ENCODE measurements at places on chromosomes 16 and 17.

DNA sequence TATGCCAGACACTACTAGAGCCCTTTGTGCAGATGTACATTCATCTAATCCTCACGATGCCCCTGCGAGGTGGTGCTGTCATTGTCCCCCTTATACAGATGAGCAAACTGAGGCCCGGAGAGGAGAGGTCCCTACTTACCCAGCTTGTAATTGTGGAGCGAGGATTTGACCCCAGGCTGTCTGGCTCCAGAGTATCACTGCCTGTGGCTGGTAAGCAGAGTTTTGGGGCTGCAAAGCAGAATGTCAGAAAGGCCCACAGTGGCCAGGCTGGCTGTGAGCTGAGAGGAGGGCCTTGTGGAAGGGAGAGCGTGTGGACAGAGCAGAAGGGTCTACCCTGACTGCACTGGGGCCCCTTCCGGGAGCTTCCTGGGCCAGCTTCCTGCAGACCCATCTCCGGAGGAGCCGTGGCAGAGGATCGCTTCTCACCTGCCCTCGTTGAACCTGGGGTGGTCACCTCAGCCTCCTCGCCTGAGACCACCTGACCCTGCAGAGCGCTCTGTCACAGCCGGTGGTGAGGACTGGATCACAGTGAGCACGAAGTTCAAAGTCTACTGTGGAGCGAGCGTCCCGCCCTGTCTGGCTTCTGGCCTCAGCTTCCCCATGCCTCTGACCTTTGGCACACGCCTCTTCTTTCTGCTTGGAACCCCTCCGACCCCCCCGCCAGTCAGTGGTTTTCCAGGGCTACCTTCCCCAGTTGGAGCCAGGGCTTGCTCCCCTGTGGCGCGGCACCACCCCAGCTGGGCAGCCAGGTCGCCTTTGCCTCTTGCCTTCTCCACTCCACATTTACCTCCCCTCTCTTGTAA is 12.1 kb downstream of the CMIP start:
- ATAC-seq: no peak

DNA sequence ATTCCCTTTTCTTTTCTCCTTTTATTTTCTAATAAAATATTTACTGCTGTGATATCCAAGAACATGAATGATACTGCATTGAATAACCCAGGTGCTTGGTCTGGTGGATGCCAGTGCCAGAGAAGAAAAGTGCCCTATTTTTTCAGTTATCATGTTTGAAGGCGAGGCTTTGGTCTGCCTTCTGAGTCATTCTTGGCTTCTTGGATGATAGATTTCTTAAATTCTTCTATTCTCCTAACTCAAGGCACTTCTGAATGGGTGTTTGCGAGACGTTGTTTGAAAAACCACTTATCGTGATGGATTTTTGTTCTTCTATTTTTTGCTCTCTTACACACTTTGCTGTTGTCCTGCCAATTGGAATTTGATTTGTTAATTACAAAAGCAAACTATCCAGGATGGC is 66.7 kb downstream of the FTO start:
- ATAC-seq: no peak

DNA sequence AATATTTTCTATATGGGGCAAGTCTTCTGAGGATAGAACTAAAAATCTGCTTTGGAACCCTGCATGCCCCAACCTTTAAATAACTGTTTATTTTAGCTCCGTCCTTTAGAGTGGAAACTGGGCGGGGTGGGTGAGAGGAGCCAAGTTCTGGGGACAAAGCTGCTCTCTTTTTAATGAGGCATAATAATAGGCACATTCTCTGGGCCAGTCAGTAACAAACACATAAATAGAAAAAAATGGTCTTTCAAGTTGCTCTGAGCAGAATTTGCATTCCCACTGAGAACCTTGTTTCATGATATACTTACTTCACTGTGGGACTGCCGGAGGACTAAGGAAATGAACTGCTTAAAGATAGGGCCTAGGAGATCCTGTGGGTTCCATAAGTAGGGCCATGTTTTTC is 51.5 kb downstream of the KNOP1 start:
- no peak for ATAC-seq

- no peak for ATAC-seq
Measured at GRCh38 chr17:2685696-2686095, 25.9 kb downstream of the CLUH start.

GRCh38 chr17:40564883-40565768 is at the start of gene CCR7:
TSS of gene CCR7 (minus strand) at chr17:40565472. CDS start at chr17:40565409, 63 bp downstream.
- peak; percentile 33 for ATAC-seq

- ATAC-seq: no peak
Measured at GRCh38 chr16:69393898-69394849, 8.4 kb upstream of the TERF2 start.

GRCh38 chr16:50464325-50465290 is 83.6 kb upstream of the NKD1 start:
- ATAC-seq: no peak

DNA sequence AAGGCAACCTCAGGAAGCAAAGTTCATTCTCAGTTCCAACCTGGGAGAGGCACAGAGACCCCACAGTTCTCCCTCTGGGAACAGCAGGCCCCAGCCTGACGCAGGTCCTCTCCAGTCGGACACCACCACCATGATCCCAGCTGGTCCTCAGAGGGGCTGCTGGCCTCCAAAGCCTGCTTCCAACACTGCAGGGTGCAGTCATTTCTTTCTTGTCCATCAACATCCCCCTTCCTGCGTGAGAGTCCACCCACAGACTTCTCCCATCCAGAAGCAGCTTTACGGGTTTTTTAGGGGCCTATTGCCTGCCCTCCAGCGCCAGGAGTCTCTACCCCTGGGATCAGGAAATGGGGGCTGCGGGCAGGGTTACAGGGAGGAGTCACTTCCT is 29.3 kb upstream of the TNRC6C start:
- ATAC-seq: no peak

DNA sequence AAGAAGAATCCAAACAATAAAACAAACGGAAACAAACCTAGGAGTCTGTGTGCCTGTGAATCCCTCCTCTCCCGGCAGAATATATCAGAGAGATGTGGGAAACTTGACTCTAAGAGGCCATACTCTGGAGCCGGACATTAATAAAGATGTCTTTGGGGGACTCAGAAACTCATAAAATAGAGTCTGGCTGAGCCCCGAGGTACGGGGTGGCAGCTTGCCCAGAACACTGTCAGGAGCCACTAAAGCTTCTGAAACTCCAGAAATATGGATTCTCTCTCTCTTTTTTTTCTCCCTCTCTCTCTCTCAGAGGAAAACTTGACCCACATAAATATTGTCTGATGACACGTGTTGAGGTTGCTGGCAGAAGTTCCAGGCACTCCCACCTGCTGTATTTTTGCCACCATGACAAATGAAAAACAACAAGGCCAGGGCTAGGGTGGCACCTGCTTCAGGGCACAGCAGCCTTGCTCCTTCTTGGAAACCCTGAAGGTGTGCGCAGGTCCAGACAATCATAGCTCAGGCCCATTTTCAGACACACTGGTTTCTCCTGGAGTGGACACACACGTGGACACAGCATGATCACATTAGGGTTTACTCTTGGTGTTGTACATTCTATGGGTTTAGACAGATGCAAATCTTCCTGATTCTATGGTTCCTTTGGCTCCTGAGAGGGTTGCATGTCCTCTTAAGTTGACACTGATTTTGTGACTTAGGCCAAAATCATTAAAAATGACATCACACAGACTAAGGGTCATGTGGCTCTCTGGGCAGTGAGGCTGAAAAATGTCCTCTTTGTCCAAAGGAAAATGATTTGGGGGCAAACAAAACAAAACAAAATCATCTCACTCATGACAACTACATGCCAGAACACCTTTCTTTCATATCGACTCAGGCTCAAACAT is 282.6 kb upstream of the IRX3 start:
- ATAC-seq: no peak
